Left renal pelvis (tissue), 4 donors: ENCODE measurements at places on chromosomes 7 and 10. TPM values are rescaled to one million over a fixed set of nuclear protein-coding genes. Genes with fewer than 3 reads are reported as not detected.

The ELFN1 gene
- 12.3 TPM for polyA plus RNA-seq

The HOXA2 gene
- 10.1 TPM for polyA plus RNA-seq

The COL17A1 gene
- polyA plus RNA-seq = 0.49 TPM

The SYT15 gene
- polyA plus RNA-seq = 7.3 TPM

The HOXA11 gene
- polyA plus RNA-seq = 40.7 TPM

The NKX1-2 gene
- polyA plus RNA-seq = not detected
